Midbrain (tissue), 1 donor: ENCODE measurements at places on chromosomes 12 and 14.

- peak; percentile 11 for DNase-seq
Observed at GRCh38 chr12:117189725-117190209, 503 bp downstream of the FBXO21 start.

GRCh38 chr12:6563448-6564050 is 4.5 kb downstream of the NOP2 start:
- DNase-seq: no peak

GRCh38 chr14:73238424-73238852 is 1.1 kb downstream of the PAPLN start:
- no peak for DNase-seq

DNA sequence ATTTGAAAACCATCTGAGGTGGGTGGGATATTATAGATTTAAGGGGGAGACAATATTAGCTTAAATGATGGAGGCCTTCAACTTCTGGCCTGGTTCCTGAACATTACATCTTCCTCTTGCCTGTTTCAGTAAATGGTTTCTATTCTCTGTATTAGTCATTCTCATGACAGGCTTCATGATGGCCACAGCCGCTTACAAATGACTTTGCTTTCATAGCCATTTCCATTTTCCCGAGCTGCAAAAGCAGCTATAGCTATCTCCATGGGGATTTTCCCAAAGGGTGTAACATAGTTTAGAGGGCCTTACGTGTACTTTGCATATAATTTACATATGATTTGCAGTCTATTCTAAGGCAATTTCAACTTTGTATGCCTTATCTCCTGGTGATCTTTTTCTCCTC is 121.8 kb downstream of the NRXN3 start:
- peak; percentile 8 for DNase-seq

DNA sequence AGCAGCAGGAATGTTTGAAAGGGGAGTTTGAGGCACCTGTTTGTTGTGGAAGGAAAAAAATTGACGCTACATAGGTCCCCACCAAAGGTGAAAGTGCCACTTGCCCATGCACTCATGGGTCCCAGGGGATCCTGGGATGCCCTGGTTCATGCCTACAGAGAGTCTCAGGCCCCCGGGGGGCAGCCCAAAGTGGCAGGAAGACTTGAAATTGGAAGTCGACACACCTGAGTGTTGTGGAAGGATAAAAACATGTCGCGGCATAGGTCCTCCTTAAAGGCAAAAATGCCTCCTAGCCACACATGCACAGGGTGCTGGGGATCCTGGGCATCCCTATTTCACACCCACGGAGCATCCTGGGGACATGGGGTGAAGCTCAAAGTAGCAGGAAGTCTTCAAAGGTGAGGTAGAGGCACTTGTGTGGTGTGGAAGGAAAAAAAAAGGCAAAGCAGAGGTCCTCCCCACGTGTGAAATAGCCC is 576.1 kb downstream of the ALG10 start:
- no peak for DNase-seq

GRCh38 chr14:54472315-54472714 is 16.5 kb downstream of the GMFB start:
- no peak for DNase-seq

DNA sequence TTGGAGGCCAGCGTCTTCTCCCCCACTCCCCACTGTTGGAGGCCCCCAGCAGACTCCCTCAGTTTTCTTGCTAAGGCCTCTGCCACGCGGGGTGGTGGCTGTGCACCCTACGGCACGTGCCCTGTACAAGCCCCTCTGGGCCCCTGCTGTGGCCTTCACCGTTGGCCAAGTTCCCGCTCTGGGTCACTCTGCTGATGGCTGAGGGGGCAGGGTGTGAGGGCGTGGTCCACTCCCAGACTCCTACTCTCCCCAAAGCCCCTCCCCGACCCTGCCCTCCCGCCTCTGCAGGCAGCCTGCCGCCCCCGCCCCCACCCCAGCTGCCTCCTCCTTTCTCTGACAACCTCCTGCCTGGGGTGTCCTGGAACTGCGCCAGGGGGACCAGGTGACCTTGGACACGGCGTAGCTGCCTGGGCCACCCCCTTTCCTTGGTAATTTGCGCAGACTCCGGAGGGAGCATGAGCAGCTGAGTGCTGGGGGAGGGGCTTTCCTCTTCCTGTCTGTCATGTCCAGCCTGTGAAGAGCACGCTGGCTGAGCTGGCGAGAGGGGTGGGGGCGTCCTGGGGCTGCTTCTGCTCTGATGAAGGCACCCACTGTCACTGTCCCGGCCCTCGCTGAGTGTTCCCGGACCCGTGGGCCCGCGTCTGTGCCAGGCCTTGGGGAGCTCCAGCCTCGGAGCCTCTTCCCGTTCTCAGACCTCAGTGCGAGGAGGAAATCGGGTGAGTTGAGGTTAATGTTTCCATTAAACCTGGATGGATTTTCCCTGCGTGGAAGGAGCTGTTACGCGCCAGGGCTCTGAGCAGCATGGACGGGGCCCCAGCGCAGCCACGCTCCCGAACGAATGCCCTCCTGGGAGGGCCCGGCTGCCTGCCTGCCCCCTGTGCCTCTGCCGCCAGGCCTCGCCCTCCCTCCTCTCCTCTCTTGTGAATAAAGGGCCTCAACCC is 85.0 kb downstream of the KIF26A start:
- no peak for DNase-seq

DNA sequence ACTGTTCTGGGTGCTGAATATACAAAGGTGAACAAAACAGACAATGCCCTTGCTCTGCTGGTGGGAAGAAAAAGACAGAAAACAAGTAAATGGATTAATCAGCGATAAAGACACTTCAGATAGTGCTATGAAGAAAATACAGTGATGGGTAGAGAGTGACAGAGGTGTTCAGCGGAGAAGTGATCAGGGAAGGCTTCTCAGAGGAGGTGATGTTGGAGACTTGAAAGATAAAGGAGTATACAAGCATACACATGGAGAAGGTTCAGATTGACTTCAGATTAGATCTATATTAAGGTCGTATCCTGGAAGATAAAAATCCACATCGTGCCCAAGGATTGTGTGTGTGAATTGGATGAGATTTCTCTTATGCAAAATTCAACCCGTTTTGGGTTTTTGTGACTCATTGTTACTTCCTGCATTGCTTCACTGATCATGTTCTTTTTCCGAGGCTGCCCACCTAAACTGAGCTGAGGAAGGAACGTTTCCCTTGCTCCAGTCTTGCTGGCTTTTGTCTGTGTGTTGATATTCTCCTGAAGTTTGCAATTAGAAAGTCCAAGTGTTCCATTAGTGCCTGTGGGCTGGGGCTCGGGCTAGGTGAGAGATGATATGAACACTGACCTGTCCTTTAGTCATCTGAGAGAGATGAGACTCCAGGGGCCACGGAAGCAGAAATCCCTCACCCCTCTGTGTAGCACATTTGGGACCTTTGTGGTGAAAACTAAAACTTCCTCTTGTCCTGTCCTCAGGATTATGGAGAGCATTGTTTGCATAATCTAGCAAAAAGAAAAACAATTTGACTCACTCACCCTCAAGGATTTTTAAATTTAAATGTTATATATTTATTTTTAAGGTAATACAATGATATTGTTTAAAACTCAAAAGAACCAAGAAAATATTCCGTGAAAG is 27.6 kb downstream of the PLXNC1 start:
- no peak for DNase-seq

- DNase-seq: no peak
Observed at GRCh38 chr14:37326434-37326833, 128.7 kb downstream of the MIPOL1 start.

DNA sequence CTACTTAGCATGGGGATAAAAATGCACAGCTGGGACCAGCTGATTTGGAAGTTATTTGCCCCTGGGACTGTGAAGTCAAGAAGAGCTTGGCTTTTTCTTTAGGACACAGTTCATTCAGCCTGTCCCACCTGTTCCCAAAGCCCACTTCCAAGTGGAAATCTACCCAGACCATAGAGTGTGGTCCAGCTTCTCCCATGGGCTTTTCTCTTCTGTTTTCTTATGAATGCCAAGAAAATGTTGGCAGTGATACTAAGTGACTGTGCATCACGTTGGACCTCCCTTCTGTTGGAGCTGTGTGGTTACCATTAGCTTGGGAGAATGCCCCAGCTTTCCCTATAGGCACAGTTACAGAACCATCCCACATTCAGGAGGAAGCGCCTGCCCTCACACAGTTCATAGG is 89.4 kb downstream of the NT5DC3 start:
- DNase-seq: no peak

GRCh38 chr14:103395244-103395643 is 10.0 kb downstream of the MARK3 start:
- DNase-seq: no peak

GRCh38 chr12:33180918-33181317 is 258.7 kb downstream of the SYT10 start:
- DNase-seq: no peak

DNA sequence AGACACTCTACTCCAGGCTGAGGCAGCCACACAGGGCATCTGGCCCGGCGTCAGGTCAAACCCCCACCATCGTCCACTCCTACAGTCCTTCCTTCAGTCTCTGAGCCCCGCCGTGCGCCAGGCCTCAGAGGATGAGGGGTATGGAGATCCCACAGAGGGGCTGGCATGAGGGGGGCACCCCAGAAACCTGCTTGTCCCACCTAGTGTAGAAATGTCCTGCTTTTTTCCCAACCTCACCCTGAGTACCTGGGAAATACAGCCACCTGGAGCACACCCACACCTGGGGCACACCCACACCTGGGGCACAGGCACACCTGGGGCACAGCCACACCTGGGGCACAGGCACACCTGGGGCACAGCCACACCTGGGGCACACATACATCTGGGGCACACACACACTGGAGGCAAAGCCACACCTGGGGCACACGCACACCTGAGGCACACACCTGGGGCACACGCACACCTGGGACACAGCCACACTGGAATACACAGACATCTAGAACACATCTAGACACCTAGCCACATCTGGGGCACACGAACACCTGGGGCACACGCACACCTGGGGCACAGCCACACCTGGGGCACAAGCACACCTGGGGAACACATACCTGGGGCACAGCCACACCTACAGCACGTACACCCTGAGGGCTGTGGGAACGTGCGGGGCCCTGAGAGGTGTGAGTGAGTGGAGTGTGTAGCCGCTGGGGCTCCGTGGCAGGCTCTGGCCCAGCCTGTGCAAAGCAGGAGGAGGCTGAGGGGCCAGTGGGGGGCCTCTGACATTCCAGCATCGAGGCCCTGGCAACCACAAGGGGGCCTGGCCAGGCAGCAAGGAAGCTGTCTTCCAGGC is 18.4 kb downstream of the AKT1 start:
- DNase-seq: no peak

- DNase-seq: no peak
Observed at GRCh38 chr14:76293221-76293620, 82.7 kb upstream of the ESRRB start.

GRCh38 chr14:61559641-61560201 is 135.6 kb upstream of the HIF1A start:
- no peak for DNase-seq

- DNase-seq: no peak
Observed at GRCh38 chr12:43893670-43894069, 57.8 kb downstream of the TMEM117 start.

DNA sequence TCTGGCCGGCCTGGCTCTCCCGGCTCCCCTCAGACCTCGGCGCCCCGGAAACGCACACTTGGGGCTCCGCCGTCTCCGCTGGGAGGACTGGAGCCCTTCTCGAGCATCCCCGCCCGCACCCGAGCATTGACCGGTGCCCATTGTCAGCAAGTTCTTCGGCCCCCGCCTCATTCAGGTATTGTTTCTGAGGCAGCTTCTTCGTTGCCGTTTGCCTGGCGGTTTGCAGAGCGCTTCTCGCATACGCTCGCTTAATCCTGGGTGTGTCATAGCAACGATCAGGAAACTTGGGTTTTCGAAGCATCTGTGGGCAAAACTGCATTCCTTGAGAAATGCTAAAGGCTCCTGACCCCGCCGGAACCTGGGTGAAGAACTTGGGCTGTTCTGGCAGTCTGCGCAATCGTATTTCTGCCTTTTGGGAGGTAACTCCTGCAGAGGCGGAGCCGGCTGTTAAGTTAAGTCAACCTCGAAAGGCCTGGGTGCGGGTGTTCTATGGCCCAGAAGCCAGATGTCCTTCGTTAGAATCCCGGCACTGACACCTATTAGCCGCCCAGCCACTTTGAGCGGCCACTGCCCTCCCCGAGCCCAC is 518 bp downstream of the GSKIP start:
- peak; percentile 11 for DNase-seq

GRCh38 chr12:39368891-39369290 is 74.0 kb downstream of the KIF21A start:
- DNase-seq: no peak

GRCh38 chr12:58877243-58877743 is 43.0 kb downstream of the LRIG3 start:
- no peak for DNase-seq

DNA sequence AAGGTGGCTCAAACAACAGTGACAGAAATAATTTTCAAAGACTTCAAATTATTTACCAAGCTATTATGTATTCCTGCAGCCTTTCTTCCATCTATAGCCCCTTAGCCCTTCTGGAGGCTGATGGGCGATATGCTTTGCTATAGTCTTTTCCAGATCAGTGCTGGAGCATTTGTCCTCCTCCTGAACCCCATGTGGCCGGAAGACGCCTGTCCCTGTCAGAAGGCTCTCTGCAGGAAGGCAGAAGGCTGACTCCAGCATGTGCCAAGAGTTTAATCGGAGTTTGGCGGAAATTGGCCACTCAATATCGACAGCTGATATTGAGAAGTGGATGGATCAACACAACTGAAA is 49.3 kb upstream of the MAX start:
- no peak for DNase-seq

- peak; percentile 81 for DNase-seq
Observed at GRCh38 chr12:49232940-49233841, 31.7 kb upstream of the TUBA1C start.

DNA sequence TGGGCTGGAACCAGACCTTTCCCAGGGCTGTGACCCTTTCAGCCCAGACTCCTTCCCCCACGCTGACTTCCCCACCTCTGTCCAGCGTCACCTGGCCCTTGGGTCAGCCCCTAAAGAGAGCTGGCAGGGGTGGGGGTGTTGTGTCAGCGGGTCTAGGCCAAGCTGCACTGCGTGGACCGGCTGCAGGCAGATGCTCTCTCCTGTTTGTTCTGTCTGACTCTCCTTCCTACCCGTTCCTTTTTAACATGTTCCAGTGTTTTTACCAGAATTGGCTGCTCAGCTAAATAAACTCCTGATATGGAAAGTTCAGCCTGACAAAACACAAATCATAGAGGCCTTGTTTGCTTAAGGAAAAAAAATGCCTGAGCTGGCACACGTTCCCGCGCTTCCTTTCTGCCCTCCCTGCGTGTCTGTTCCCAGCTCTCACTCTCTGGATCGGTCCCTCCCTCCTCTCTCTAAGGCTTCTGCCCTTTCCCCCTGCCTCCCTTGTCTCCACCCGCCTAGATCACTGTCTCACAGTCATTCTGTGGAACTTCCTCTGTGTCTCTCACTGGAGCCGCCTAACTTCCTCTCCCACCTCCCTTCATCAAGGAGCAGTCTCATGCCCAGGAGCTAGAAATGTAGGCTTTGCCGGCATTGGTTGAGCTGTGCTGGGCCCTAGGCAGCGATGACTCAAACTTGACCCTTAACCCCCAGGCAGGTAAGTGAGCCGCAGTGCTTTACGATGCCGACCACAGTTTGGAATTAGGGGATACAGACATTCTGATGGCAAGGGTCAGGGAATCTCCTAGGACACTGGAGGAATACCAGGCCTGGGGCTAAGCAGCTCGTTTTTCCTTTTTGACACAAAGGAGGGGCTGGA is 15.5 kb upstream of the MLXIP start:
- DNase-seq: peak; percentile 29
